ENCODE measurements at places on chromosomes 7 and 10.

DNA sequence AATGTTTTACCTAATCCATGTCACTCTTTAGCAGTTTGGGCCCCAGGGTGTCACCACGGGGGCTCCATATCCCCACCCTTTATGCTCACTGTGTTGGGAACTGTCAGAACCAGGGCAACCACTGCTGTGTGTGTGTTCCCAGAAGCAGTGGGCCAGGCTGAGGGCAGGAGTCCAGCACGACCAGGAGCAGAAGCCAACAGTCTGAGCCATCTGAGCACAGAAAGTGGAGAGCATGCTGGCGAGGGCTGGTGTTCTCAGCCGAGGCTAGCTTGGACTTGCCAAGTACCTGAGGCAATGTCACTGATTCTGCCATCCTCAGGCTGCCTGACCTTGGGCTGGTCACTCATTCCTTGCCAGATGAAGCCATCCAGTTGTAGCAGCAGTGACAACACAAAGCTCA is 285.0 kb downstream of the BMPER start:
- no peak for DNase-seq

- DNase-seq = no peak
These were observed 80.6 kb upstream of the RHEB start for GRCh38 chr7:151600331-151600730.

DNA sequence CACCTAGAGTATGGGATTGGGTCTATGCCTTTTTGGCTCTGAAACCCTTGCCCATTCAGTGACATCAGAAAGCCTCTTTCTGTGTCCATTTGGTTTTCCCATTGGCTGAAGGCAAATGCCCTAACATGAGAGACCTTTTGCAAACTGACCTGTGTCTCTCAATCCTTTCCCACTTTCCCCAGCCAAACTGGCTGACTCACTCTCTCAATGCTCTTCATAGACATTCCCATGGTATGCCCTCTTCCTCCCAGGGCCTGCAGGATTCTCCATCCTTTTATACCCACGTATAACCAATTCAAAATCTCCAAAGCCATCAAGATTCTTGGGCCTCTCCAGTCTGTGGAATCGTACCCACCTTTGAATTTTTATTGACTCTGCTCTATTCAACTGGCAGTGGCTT is 563.3 kb downstream of the GATA3 start:
- no peak for DNase-seq

- no peak for DNase-seq
These were observed 37.6 kb downstream of the MAPK8 start for GRCh38 chr10:48343921-48344598.

- no peak for DNase-seq
These were observed 12.6 kb downstream of the SCD start for GRCh38 chr10:100359529-100360150.

DNA sequence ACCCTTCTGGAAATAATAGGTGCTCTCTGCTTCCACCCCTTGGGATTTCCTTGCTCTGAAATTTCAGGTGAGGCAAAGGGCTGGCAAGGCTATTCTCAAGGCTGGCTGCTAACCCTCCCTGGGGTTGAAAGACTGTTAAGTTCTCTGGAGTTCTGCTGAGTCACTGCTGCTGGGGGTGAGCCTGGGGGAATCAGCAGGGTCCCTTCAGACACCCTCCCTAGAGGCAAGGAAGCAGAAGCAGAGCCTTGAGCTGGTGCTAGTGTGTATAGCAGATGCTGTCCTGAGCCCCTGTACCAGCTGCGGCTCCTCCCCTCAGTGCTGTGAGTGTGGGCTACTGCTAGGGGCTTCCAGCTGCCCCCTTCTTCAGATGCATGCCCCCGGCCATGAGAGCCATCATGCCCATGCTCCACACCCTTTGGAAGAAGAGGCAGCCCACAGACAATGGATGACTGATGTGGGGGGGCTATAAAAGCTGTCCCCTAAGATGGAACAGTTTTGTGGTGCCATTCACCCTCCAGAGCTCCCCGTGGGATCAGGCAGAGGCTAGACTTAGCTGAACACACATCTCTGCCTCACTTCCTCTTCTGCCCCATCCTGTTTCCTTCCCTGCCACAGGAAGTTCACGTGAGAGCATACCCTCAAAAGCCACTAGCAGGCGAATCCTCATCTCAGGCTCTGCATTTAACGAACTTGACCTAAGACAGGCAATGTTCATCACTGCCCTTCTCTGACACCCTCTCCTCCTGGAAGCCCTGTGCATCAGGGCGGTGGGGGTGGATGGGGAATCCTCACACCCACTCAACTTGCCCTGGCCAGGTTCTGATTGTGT is 91.8 kb downstream of the SH3PXD2A start:
- DNase-seq = no peak

DNA sequence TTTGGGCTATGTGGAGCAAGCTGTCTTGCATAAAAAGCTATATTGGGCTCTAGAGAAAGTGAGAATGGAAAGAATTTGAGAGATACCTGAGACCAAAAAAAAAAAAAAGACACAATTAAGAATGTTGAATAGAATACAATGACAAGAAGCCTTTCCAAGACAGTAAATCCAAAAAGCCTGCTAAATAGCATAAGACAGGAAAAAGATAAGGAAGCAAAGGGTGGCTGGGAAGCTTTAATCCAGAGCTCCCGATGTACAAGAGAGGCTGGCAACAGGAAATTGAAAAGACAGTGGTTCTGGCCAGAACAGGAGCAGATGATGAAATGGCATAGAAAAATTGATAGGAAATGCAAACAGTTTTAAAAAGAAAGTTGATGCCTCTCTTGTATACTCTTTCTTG is 174.9 kb downstream of the CACNA2D1 start:
- DNase-seq = no peak

Measured in stimulated activated CD4-positive, alpha-beta T cell treated with anti-CD3 and anti-CD28 coated beads, TNF-alpha, amount 100 ng/mL, for 1 hour (primary cell).